ENCODE measurements at places on chromosomes 1 and 21.
A peak's percentile ranks its signal among the peaks of the same experiment; 100 is the strongest.

DNA sequence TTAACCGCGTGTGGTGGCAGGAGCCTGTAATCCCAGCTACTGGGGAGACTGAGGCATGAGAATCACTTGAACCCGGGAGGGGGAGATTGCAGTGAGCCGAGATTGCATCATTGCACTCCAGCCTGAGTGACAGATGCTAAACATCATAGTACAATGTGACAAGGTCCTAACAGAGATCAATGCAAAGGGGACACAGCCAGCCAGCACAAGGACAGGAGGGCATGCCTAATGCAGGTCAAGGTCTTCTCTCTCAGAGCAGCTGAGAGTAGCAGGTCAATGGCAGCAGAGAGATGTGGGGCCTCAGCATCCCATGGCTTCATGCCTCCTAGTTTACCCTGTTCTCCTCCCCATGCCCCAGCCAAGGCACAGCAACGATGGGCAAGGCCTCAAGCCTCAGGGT, 3.0 kb upstream of the SMIM11 start:
- no peak for DNase-seq

DNA sequence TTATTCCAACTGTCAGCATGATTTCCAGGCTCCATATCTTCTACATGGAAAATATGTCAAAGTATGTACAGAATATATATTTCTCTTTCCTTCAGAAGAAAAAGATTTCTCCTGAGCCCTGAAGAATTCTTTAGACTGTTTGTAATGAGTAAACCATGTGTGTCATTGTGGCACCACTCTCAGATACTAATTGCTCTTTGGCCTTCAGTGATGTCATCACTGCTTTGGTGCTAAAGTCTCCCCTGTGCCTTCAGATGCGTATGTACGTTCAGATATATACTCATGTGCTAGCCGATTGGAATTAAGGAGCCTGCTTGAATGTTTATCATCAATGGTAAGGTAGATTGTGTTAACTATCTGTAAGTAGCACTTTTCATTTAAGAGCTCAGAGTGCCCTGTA, 20.6 kb upstream of the NBL1 start:
- DNase-seq, result no peak

GRCh38 chr1:36553591-36554322, 71.0 kb upstream of the CSF3R start:
- DNase-seq, result peak; percentile 40

DNA sequence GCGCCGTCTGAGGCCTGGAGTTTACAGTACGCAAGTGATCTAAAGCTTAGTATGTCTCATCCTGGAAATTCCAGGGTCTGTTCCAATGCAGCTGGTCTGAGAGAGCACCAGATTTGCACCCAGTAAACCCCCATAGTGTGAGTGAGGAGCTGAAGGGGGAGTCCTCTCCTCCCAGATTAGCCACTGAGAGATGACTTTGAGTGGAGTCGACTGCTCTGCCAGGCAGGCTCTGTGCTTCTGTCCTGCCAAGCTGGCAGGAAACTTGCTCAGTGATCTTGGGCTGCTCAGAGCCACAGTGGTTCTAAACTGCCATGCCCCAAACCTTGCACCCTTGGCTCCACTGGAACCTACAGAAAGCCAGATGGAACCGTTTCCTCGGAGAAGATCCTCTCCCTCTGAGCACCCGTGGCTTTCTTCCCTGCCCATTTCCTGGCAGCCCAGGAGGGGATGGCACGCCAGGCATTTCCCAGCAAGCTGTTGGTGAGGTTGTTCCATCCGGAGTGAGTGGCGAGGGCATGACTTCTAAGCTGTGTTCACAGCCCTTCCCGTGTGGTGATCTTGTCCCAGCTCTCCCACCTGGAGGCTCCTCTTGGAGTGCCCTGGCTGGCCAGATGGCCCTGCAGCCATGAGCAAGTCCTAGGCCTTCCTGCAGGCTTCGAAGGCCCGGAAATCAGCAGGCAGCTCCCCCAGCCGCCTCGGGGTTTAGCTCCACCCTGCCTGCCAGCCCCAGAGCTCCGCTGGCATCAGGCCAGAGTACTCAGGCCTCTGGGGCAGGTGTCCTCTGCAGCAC, 125.9 kb upstream of the VAMP3 start:
- DNase-seq, result no peak

Measured in stimulated activated CD8-positive, alpha-beta memory T cell treated with anti-CD3 and anti-CD28 coated beads, Interleukin-15, amount 100 ng/mL, for 1 hour (primary cell).